ENCODE measurements at places on chromosomes 2 and 18.

GRCh38 chr2:135650721-135651120 is 90.9 kb upstream of the UBXN4 start:
- ATAC-seq = no peak

DNA sequence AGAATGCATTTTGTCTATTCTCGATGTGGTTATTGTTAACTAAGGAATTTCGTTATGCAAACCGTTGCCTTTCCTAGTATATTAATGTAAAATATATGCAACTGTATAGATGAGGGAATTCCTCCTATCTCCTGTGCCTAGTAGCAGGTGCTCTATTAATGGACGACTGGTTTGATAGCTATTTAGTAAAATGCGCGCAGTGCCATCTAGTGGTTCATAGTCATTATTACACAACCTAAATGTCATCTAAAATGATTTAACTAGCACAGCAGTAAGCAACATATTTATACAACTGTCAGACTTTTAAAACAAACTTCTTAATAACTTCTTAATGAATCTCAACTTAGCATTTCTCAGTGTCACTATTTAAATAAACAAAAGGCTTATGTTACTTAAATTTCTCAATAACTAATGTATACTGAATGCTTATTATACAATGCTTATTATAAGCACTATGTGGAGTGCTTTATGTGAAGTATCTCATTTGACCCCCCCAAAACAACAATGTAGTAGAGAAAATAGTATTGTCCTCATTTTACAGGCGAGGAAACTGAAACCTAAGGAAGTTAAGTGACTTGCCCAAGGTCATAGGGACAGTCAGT is 77.9 kb downstream of the DTNA start:
- ATAC-seq = peak; percentile 50

DNA sequence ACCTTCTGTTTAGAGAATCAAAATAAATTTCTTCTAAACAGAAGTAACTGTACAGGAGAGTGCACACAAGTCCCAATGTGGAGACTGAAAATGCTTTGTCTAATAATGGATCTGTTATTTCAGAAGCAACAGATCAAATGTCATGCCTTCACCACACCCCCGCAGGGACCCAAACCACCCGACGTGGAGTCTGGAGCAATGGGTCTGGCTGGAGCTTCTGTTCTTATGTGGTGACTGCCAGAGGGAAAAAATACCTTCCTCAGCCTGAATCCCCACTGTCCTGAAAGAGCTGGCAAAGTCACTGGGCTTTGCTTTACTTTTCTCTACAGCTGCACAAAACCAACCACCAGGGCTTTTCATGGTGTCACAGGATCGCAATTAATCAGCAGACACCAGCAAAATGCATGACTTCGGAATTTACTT is 119.0 kb upstream of the ZFP36L2 start:
- ATAC-seq = peak; percentile 37

DNA sequence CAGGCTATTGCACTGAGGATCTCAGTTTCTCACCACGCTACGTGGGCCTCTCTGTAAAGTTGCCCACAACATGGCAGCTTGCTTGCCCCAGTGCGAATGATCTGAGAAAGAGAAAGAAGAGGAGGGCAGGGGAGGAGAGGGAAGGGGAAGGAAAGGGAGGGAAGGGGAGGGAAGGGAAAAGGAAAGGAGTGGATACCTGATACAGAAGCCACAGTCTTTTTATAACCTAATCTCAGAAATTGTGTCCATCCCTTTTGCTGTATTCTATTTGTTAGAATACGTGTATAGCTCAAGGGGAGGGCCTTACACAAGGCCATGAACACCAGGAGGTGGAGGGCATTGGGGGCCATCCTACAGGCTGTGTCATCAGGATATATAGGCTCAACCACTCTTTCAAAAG is 78.3 kb upstream of the PPP1CB start:
- ATAC-seq = no peak

DNA sequence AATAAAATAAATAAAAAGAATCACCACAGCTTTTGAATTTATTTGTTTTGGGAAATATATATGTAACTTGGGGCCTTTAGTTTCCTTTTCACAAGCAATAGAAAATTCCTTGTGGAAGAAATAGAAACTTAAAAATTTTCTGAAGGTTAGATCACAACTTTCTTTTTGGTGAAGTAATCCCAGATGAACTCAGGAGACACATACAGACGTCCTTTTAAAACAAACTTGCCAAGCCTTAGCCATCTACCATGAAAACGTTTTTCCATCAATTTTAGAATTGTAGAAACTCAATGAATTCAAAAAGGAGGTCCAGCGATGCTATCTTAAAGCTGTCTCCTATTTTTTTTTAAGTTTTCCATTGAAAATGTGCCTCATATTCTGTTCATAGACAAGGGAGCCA is 225.6 kb downstream of the ASXL3 start:
- ATAC-seq = no peak

DNA sequence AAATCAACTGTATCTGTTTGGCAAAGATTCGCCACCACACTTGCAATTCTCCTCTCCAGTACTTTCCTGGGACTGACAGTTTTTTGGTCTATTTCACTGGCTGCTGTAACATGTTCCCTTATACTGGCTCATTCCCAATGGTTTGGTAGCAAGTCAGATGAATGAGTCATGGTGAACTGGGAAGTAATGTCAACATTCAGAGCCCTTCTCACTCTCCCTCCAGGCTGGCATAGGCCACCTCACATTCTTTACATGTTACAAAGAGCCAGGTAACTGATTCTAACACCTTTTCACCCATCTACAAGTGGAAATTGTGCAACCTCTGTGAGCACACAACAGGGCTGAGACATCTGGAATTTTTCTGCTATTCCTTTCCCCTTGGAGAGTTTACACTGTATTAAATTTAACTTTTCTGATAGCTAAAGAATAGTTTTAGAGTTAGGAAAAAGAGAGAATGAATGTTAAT is 111.3 kb upstream of the TLK1 start:
- ATAC-seq = no peak

DNA sequence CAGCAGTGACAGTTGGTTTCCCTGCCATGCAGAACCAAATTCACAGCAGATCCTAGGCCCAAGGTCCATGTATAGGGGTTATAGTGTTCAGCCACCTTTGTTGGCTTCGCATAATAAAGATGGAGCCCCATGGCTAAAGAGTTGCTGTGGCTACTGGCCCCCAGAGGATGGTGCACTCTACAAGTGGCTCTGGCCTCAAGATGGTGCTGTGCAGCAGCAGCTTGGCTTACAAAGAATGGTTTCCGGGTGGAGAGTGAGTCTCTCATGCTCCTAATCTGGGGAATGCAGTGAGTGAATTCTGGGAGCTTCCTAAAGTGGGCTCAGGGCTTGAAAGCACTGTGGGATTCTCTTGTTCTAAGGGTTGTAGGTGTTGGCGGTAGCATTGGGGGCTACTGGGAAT is 1199.7 kb downstream of the CNTNAP5 start:
- no peak for ATAC-seq

GRCh38 chr18:23036660-23037201 is 98.6 kb upstream of the CABLES1 start:
- ATAC-seq = peak; percentile 60

DNA sequence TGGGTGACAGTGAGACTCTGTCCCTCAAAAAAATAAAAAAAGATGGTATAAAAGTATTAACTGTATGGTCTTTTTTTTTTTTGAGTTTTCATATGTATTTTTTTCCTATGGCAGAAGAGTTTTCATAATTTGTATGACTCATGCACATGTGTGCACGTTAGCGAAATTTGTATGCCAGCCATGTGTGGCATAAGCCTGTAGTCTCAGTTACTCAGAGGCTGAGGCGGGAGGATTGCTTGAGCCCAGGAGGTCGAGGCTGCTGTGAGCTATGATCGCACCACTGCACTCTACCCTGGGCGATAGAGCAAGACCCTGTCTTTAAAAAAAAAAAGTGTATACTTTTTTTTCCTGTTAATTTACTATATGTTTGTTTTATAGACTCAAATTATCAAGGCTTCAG is 160.8 kb downstream of the TGIF1 start:
- no peak for ATAC-seq

DNA sequence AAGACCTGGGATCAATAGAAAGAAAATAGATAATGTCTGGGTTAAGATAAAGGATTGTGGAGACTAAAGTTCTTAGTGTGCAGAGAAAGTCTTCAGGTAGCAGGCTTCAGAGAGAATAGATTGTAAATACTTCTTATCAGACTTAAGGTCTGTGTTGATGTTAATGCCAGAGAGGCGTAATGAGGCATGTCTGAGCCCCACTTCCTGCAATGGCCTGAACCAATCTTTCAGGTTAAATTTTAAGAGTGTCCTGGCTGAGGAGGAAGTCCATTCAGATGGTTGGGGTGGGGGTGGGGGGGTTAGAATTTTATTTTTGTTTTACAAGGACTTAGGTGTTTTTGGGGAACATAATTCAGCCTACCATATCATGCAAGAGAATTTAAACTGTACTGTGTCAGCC is 129.5 kb downstream of the EVA1A start:
- no peak for ATAC-seq

- peak; percentile 33 for ATAC-seq
These were observed 152.1 kb downstream of the NEDD4L start for GRCh38 chr18:58196164-58196563.

GRCh38 chr2:30784682-30785081 is 22.6 kb downstream of the CAPN13 start:
- ATAC-seq = no peak

- no peak for ATAC-seq
These were observed 440 bp upstream of the UGGT1 start for GRCh38 chr2:128090575-128090944.

- ATAC-seq = no peak
These were observed 34.6 kb downstream of the ODC1 start for GRCh38 chr2:10413503-10413902.

DNA sequence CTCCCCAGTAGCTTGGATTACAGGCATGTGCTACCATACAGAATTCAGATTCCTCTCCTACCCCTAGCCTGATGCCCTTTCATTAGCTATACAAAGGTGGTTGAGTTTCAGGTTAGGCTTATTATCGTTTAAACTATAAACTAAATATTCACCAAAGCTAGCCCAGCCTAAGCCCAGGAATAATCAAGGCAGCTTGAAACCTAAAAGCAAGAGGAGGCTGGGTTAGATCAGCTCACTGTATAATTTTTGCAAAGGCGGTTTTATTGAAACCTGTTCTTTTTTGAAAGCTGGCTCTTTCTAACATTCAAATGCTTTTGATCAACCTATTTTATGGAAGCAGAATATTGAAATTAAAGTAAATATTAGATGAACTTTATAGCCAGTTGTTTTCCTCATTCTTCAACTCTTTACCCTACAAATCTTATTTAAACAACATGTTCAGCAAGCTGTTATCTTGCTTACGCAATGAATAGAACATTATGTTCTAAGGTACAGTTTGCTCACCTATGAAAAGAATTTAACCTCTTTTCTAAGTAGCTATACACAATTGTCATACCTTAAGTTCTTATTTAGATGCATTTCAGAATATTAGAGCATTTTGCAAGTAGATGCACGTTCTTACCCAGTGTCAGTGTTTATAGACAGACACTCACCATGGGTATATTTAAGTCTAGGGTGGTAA is 241.6 kb downstream of the NEDD4L start:
- no peak for ATAC-seq

DNA sequence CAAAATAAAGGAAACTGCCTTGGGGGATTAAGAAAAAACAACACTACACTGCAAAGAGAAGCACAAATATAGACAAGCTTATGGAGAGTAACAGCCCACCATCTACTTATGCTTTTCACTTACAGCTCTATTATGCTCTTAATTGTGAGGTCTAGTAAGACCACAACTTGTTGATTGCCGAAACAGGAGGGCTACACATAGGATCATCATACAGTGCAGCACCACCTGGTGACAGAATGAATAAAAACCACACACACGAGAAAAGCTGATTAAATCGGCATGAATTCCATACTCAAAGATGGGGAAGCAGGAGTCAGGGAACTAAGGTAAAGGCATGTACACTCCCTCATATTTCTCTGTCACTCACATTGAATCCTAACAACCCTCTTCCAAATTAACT is 259.2 kb downstream of the IKZF2 start:
- peak; percentile 54 for ATAC-seq

DNA sequence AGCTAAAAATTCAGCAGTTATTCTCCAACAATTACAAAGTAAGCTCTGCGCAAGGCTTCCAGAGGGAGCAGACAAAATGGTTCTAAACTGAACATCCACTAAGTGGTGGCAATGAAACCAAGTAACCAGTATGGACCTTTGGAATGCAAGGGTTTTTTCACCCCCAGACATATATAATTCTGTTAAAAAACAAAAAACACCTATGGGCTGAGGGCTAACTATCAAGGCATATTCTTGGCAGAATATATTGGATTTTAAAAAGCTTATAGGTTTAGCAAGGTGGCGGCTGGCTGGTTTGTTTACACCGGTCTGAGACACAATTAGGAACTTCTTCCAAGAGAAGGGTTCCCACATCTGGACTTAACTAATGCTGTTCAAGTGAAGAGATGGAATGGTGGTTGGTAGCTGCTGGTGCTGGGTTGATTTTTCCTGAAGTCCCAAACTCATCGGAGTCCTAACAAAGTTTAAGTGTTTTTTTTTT is 2.8 kb downstream of the ZFP36L2 start:
- no peak for ATAC-seq

- ATAC-seq = no peak
These were observed 8.8 kb downstream of the EVX2 start for GRCh38 chr2:176074919-176075425.

- ATAC-seq = peak; percentile 53
These were observed 343.1 kb downstream of the CELF4 start for GRCh38 chr18:37222354-37222998.

DNA sequence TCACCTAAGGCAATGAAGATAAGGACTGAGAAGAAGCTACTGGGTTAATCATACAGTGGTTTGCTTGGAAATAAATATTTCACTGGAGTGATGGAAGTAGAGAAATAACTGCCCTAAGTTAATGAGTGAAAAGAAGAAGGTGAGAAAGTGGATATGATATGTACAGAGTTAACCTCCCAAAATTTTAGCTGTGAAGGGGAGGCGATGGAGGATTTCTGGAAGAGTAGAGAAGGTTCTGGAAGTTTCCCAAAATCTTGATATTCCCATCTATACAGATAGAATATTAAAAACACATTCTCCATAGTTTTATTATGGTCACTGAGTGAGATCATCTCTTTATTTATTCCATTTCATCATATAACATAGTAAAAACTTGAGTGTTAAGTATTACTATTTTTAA is 296.6 kb upstream of the RGPD4 start:
- no peak for ATAC-seq

DNA sequence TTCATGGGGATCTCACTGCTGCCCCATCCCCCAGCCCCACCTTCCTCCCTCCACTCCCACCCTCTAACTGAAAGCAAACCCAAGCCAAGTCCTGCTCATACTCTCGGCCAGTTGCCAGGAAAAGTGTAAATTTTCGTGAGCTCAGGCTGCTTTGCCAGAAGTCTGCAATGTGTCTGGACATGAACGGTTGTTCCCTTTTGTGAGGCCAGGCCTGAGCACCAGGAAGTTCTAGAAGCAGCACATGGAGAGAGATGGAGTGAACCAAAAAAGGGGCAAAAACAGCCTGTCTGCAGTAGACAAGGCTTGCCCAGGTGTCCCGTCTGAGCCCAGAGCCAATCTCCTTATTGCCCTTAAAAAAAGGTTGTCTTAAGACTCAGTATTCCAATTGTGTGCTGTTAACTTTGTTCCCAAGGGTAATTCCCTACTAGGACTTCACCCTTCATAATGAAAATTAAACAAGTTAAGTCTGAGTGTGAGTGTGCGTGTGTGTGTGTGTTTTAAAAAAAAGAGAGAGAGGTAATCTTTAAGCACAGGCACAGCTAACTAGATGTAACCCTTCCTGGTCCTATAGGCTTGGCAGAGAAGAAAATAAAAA is 247.1 kb downstream of the BCL11A start:
- ATAC-seq = no peak

GRCh38 chr2:127166231-127166860 is 53.8 kb downstream of the CYP27C1 start:
- no peak for ATAC-seq

- ATAC-seq = no peak
These were observed 135.6 kb upstream of the ALKAL2 start for GRCh38 chr2:423479-423878.

- ATAC-seq = peak; percentile 58
These were observed 139.1 kb upstream of the FHL2 start for GRCh38 chr2:105537920-105538319.
